Thymus (tissue), 14 donors: ENCODE measurements at places on chromosomes 3 and 15. TPM values are rescaled to one million over a fixed set of nuclear protein-coding genes. Genes with fewer than 3 reads are reported as not detected.
A peak's percentile ranks its signal among the peaks of the same experiment; 100 is the strongest.

DNA sequence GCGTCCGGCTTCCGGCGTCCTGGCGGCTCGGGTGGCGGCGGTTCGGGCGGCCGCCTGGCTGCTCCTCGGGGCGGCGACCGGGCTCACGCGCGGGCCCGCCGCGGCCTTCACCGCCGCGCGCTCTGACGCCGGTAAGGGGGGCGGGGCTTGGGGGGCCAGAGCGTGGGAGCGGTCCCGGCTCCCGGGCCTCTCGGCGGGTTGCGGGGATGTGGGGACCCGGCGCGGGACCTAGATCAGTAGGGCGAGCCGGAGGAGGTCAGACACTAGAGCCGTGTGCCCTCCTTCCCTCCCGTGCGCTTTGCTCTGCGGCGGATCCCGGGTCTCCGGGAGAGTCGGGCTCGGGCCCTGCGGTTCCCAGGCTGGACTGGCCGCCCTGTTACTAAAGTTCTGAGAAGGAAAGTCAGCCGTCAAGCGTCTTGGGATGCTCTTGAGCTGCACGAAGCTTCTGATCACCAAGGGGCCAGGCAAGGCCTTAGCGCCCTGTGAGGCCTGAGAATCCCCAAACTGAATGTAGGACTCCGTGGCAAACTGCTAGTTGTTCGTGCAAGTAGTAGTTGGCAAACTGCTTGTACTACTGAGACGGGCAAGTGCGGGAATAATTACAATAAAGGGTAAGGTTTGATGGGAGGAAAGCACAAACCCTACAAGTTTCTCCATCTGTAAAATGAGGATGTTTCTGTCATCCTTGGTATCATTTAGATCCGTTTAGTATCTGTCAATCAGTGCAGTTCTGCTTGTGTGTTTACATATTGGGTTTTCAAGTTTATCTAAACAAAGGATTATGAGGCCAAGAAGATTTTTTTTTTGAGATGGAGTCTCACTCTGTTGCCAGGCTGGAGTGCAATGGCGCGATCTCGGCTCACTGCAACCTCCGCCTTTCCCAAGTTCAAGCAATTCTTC is 587 bp downstream of the PIGX start:
- no peak for DNase-seq

Gene BCL2A1
- polyA plus RNA-seq = 25.5 TPM

GRCh38 chr3:37096288-37096687 is 78.1 kb downstream of the LRRFIP2 start:
- no peak for DNase-seq

DNA sequence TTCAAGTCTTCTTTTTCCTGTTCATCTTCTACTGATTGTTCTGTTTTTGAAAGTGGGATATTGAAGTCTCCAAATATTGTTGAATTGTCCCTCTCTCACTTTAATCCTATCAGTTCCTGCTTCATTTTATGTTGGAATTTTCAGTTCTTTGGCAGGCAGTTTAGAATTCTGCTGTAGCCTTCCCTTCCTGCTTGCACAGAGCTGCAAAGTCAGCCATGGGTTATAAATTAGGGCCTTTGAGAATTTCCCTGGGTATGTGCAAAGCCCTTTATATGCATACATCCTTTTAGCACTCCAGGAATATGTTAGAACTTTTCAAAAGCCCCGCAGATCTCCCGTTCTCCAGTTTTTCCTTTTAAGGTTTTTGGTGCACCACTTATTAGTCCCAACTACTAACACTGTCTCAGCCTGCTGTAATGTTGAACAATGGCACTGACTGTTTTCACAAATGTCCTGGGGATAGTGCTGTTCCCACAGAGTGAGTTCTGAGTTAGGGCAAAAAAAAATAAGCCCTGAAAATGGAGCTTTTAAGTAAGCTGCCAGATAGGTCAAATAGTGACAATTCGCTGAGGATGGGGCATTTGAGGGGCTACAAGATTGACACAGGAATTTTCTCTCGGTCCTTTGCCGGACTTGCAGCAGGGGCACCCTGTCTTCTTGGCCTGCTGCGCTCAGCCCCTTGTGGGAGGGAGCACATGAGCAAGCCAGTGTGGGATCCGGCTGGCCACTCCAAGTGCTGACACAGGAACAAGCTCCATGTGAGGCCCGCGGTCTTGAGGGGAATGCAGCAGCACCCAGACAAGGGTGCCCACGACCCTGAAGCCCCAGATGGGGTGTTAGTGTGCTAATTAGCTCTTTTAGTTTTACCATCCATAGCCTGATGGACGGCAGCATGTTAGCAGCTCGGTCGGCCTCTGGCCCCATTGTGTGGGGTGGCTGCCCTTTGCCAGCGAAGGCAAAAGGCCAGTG is 96.0 kb downstream of the VPS8 start:
- DNase-seq = no peak

Gene ZNF660
- 2.3 TPM for polyA plus RNA-seq

Gene CP
- 4.2 TPM for polyA plus RNA-seq

Gene IL17RD
- polyA plus RNA-seq = 0.37 TPM

Gene ZNF80
- polyA plus RNA-seq = 0.23 TPM

- DNase-seq = no peak
These were observed 1080.8 kb downstream of the TUSC7 start for GRCh38 chr3:117790235-117790987.

DNA sequence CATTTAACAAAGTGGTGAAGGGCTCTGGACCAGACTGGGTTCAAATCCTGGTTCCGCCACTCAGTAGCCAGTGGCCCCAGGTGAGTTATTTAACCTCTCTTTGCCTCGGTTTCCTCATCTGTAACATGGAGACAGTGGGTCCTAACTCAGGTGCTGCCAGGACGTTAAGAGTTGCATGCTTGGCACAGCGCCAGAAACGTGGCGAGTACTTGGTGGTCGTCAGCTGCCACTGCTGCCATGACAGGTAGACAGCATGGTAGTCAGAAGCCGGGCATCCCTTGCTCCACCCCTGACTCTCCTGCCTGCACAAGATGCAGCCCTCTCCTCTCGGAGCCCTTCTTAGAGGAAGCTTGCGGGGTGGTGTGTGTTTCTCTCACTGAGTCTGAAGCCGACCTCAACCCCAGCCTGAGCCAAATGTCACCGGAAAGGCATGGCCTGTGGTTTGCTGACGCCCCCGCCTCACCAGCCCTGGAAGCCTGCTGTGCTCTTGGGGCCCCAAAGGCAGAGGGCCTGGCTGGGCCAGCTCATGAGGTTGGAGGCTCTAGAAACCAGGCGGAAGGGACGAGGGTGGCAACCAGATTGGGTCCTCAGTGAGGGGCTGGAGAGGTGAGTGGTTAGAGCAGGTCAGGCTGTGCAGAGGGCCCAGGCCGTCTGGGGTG is 160.8 kb upstream of the TLE3 start:
- DNase-seq = peak; percentile 78

Gene RTP3
- 0.07 TPM for polyA plus RNA-seq

Gene MYO5A
- 8.7 TPM for polyA plus RNA-seq

Gene AGTR1
- polyA plus RNA-seq = 2.1 TPM

Gene TTC21A
- 12.3 TPM for polyA plus RNA-seq

DNA sequence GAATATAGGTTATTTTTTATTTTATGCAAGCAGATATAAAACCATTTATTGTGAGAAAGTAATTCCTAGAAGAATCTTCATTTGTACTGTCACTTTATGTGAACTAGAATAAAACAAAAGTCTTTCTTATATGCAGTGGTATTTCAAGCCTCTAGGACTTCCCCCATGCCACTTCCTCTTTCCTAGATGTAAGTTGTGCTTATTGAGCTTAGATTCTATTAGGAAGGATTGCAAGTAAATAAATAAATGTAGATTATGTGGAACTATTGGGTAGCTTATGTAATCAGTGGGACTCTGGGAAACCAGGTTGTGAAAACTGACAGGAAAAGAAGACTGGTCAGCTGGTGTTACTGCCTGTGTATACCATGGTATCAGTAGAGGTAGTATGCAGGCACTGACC is 169.7 kb downstream of the RSRC1 start:
- DNase-seq = no peak

DNA sequence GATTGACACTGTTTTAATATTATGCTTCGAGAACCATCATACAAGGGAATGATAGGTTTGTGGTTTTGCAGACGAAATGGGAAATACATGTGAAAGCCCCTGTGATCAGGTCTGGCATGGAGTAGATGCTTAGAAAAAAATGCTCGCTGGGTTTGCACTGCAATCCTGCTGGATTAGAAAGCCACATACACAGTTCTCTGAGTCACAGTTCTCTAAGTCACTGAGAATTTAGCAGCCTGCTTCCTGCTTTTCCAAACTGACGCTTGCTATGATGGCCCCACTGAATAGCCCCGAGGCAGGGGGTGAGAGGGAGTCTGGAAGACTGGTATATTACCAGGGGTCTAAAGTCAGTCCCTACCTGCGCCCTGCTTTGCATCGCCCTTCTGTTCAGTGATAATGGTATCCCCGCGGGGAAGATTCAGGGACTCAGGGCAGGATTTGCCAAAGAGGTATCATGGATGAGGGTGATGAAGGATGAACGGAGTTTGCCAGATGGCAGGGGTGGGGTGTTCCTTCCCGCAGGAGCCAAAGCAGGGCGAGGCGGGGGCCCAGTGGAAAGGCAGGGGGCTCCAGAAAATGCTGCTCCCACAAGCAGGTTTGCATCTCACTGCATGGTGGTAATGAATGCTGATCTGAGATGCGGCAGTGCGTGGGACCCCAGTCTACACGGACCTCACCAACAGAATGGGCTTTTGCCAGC is 82.3 kb downstream of the IQSEC1 start:
- DNase-seq = no peak

Gene SAMMSON
- polyA plus RNA-seq = 0.05 TPM

- no peak for DNase-seq
These were observed 93.9 kb upstream of the BHLHE40 start for GRCh38 chr3:4885316-4885715.

GRCh38 chr3:149267565-149267964 is 45.9 kb upstream of the CP start:
- no peak for DNase-seq

DNA sequence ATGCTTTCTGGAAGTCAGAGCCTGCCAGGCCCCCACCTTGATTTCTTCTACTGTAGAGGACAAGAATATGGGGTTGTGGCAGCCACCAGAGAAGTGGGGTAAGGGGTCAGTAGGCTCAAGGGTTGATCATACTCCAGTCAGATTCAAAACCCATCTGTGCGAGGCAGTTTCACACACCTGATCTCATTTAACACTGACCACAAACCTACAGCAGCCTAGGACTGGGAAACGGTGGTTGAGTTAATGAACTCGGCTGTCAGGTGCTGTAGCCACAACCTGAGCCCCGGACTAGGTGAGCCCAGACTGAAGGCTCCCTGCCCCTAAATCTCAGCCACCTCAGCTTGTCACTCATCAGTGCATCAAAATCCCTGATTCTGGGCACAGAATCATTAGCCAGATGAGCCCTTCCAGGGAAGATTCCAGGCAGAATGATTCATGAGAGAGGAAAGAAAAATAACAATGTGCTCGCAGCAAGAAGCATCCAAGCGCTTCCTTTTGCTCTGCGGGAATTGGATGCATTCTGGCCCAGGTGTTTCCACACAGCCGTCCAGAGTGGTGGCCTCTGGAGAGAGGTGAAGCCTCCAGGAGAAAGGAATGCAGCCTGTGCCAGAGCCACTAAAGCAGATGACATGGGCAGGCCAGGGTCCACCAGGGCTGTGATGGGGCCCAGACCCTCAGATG is 102.1 kb downstream of the SRGAP3 start:
- DNase-seq = no peak

GRCh38 chr3:131630807-131631206 is 128.0 kb upstream of the MRPL3 start:
- DNase-seq = no peak

- DNase-seq = no peak
These were observed 105.3 kb downstream of the LSM3 start for GRCh38 chr3:14283813-14284438.

- no peak for DNase-seq
These were observed 231.5 kb upstream of the SETMAR start for GRCh38 chr3:4071481-4072184.

Gene ARNT2
- polyA plus RNA-seq = 2.4 TPM

DNA sequence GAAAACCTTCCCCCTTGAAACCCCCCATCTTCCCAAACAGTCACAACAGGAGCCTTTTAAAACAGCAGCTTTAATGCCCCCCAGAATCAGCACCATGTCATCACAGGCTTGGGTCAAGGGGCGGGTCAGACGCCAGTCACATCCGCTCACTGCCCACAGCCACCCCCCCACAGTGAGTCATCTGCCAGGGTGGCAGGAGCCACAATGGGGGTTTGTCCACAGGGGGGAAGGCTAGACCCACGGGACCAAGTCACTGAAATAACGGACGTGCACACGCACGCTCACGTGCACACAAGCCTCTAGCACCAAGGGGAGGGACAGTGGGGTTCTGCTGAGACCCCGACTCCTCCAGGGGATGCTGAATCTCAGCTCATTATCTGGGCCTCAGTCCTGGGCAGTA is 441 bp upstream of the UCN2 start:
- DNase-seq = no peak

GRCh38 chr3:119084371-119085069 is 49.9 kb upstream of the IGSF11 start:
- DNase-seq = no peak

DNA sequence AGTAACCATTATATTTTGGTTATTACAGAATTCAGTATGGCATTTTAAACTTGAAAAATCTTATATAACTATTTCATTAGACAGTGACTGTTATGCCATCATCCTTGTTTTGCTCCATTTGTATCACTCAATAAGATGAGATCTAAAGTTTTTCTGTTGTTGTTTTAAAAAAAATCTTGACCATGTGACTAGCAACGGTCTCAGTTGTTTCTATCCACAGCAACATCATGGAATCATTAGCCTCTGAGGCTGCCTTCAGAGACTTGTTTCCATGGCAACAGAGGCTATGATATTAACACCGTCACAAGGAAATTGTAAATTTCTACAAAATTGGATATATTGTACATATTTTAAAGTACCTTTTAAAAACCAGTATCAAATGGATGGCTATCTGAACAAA is 129.8 kb downstream of the DLG1 start:
- DNase-seq = no peak

GRCh38 chr3:118636841-118637240 is 397.8 kb downstream of the IGSF11 start:
- no peak for DNase-seq

GRCh38 chr3:46409739-46410489 is 2.9 kb downstream of the CCRL2 start:
- no peak for DNase-seq

GRCh38 chr3:151278230-151278629 is at the start of gene P2RY14:
Gene P2RY14, minus strand, starts transcription at chr3:151278542. Its CDS starts 64,226 bp downstream, at chr3:151214316.
- peak; percentile 36 for DNase-seq

Gene CPA3
- polyA plus RNA-seq = 1.0 TPM

DNA sequence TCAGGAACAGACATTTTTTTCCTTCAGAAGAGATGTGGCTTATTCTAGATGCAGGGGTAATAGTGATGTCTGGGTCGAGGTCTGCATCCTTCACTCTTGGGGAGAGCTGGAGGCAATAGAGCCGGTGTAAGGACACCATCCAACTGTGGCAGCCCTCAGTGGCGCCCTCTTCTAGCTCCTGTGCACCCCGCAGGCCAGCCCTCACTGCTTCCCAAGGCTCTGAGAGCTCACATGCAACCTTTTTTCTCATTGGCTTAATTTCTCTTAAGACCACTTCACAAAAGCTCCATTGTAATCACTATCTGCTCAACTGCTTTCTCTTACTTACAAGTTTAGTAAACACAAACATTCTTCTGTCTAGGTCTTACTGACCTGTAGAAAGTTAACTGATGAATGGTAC is 3.9 kb upstream of the VPS8 start:
- DNase-seq = no peak
